Right atrium auricular region (tissue), 2 donors: ENCODE measurements at places on chromosomes 12 and 14. TPM values are rescaled to one million over a fixed set of nuclear protein-coding genes. Genes with fewer than 3 reads are reported as not detected.
A peak's percentile ranks its signal among the peaks of the same experiment; 100 is the strongest.

- H3K27me3 ChIP-seq, result no peaks in the 10 kb centered on the region
- DNase-seq, result no peak
- peak overlapping the region; percentile 61 for H3K27ac ChIP-seq
- H3K4me3 ChIP-seq, result no peak overlapping the region
- H3K4me1 ChIP-seq, result peaks cover 20% of the 10 kb centered on the region
- no peaks in the 10 kb centered on the region for H3K36me3 ChIP-seq
These were observed 161.2 kb downstream of the TMX1 start for GRCh38 chr14:51401272-51401671.

GRCh38 chr14:106038263-106038662, 511.9 kb downstream of the TMEM121 start:
- H3K36me3 ChIP-seq, result no peaks in the 10 kb centered on the region
- no peak overlapping the region for H3K4me3 ChIP-seq
- no peak overlapping the region for H3K27ac ChIP-seq

DNA sequence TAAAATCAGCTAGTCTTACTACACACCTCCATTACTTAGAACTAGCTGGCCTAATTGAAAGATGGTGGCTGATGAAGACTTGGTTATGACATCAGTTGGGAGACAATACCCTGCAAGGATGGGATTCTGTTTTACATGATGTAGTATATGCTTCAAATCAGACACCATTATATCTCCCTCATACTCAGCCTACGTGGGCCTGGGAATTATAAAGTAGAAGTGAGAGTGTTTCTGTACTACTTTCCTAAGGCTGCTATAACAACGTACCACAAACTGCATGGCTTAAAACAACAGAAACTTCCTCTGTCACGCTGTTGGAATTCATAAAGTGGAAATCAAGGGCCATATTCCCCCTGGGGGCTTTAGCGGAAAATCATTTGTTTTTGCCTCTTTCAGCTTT, 190.4 kb downstream of the PAH start:
- no peaks in the 10 kb centered on the region for H3K4me1 ChIP-seq
- H3K27ac ChIP-seq, result no peak overlapping the region
- no peaks in the 10 kb centered on the region for H3K36me3 ChIP-seq
- H3K4me3 ChIP-seq, result no peak overlapping the region
- no peak for DNase-seq
- no peaks in the 10 kb centered on the region for H3K27me3 ChIP-seq

- no peak for DNase-seq
- H3K4me3 ChIP-seq, result no peak overlapping the region
- no peak overlapping the region for H3K27ac ChIP-seq
- H3K4me1 ChIP-seq, result no peaks in the 10 kb centered on the region
- no peaks in the 10 kb centered on the region for H3K36me3 ChIP-seq
- no peaks in the 10 kb centered on the region for H3K27me3 ChIP-seq
These were observed 28.7 kb downstream of the SLC41A2 start for GRCh38 chr12:104929368-104929767.

DNA sequence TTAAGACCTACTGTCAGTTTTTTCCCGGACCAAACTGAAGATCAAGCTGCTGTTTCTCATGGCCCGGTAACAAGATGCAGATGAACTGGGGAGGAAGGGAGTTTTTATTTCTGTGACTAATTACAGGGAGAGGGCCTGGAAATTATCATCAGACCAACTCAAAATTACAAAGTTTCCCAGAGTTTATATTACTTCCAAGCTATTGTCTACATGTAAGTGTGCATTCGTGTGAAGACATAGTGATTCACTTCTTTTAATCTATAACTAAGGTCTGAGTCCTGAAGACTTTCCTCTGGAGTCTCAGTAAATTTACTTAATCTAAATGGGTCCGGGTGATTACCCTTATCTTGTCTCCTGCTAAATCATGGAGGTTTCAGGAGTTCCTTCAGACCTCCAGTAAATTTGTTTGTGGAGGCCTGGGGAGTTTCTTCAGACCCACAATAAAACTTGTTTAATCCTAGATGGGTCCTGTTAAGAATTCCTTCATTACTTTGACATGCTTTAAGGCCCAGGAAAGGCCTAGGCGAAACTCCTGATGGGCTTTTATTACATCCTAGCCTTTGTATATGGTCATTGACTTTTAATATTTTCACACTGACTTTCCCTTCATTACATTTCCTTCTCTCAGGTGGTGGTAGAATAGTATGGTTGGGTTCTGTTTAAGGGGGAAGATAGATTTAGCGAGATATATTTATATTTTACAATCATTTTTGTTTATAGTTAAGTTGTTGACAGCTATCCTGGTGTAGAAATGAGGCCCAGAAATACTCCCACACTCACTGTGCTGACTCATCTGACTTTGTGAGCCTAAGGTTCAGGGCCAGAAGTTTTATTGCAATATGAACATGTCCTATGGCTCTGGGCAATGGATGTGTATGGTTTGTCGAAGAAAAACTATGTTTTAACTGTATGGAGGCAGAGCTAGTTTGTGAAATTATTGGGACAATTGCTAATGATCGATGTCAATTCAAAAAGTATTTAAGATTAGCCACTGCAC, 627.0 kb upstream of the FBXO33 start:
- no peak for DNase-seq
- H3K36me3 ChIP-seq, result no peaks in the 10 kb centered on the region
- H3K4me1 ChIP-seq, result no peaks in the 10 kb centered on the region
- no peak overlapping the region for H3K4me3 ChIP-seq
- H3K27ac ChIP-seq, result no peak overlapping the region

GRCh38 chr12:78167510-78167909, 336.8 kb downstream of the NAV3 start:
- no peak overlapping the region for H3K4me3 ChIP-seq
- no peaks in the 10 kb centered on the region for H3K27me3 ChIP-seq
- H3K36me3 ChIP-seq, result no peaks in the 10 kb centered on the region
- H3K4me1 ChIP-seq, result no peaks in the 10 kb centered on the region

- H3K4me3 ChIP-seq, result no peak overlapping the region
- no peaks in the 10 kb centered on the region for H3K36me3 ChIP-seq
- H3K27me3 ChIP-seq, result no peaks in the 10 kb centered on the region
These were observed 207.0 kb upstream of the C14orf180 start for GRCh38 chr14:104372390-104373054.

ESPL1 gene
- 0.59 TPM for total RNA-seq
